ENCODE measurements at places on chromosomes 12 and 14.

DNA sequence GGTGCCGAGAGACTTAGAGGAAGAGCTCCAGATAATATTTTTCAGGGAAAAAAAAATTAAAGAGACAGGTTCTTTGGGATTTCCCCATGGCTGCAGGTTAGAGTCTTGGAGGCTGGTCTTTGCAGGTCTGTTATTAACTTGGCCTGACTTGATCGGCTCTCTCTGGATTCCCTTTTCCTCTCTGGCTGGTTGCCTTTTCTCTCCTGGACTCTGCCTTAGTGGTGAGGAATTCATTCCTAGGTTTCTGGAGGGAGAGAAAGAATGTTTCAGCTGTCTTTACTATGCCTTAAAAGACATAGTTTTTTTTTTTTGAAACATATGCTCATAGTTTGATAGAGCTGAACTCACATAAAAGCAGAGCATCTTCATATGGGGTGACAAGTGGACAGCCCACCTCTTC, 336.3 kb downstream of the BMP4 start:
- no peak for DNase-seq

- no peak for DNase-seq
Measured at GRCh38 chr12:45708901-45709300, 20.6 kb upstream of the ARID2 start.

GRCh38 chr14:45526715-45527549, 273.9 kb upstream of the MIS18BP1 start:
- peak; percentile 96 for DNase-seq

GRCh38 chr12:108438667-108439066, 76.4 kb upstream of the FICD start:
- DNase-seq: no peak

GRCh38 chr14:98867726-98868125, 404.3 kb downstream of the BCL11B start:
- DNase-seq: no peak
